ENCODE measurements at places on chromosomes 12 and 14. TPM values are rescaled to one million over a fixed set of nuclear protein-coding genes. Genes with fewer than 3 reads are reported as not detected.

Gene TESPA1
- total RNA-seq, result 35.5 TPM

Gene CFAP251
- 1.2 TPM for total RNA-seq

Gene BEGAIN
- total RNA-seq, result not detected

Gene IRAK3
- 6.6 TPM for total RNA-seq

Gene RPGRIP1
- total RNA-seq, result not detected

Gene CLMN
- 23.4 TPM for total RNA-seq

Gene DTX3
- total RNA-seq, result 3.7 TPM

Gene SLC6A15
- total RNA-seq, result not detected

Gene SMOC1
- not detected for total RNA-seq

Gene OTX2
- not detected for total RNA-seq

Gene RAD51B
- total RNA-seq, result 53.9 TPM

Gene ENTPD5
- total RNA-seq, result 9.3 TPM

Gene GLT8D2
- total RNA-seq, result not detected

Gene EML5
- 3.8 TPM for total RNA-seq

Gene CLEC9A
- not detected for total RNA-seq

Gene CNTN1
- total RNA-seq, result not detected

Gene ENO2
- total RNA-seq, result 31.0 TPM

Gene EFS
- not detected for total RNA-seq

Gene DPY19L2
- total RNA-seq, result 0.73 TPM

Gene SLC38A2
- 231 TPM for total RNA-seq

Gene TPH2
- total RNA-seq, result not detected

Gene KLRK1
- total RNA-seq, result 0.98 TPM

Gene PRPH
- total RNA-seq, result not detected

Gene EEF1AKMT3
- total RNA-seq, result 1.2 TPM

Gene SLC35E3
- total RNA-seq, result 9.5 TPM

Gene CLEC6A
- total RNA-seq, result not detected

Gene NELL2
- total RNA-seq, result 0.10 TPM

Gene KRT75
- not detected for total RNA-seq

Gene ZFHX2
- total RNA-seq, result 2.2 TPM

Gene RBM25
- total RNA-seq, result 123 TPM

Gene OTUB2
- 0.12 TPM for total RNA-seq

Gene SP7
- not detected for total RNA-seq

Gene PRIMA1
- total RNA-seq, result not detected

Gene SPIC
- total RNA-seq, result 0.37 TPM

Gene KRT82
- total RNA-seq, result not detected

Gene SOAT2
- total RNA-seq, result not detected

Gene ASIC1
- total RNA-seq, result not detected

Gene BDKRB2
- not detected for total RNA-seq

Gene LDHB
- 385 TPM for total RNA-seq

Gene ESYT1
- total RNA-seq, result 137 TPM

Gene TOMM20L
- total RNA-seq, result not detected

Gene MSI1
- total RNA-seq, result not detected

Gene VRTN
- not detected for total RNA-seq

Gene ALKBH2
- 21.3 TPM for total RNA-seq

Gene ITPK1
- 50.4 TPM for total RNA-seq

Gene ADAM20
- total RNA-seq, result 0.86 TPM

Gene HOXC10
- total RNA-seq, result not detected

Gene ADCY6
- 0.60 TPM for total RNA-seq

Gene NXPH4
- total RNA-seq, result 3.4 TPM

Gene PPFIA2
- not detected for total RNA-seq

Gene GPR135
- total RNA-seq, result 1.5 TPM

Gene CCDC198
- total RNA-seq, result not detected

Gene GZMH
- total RNA-seq, result 0.93 TPM

Gene CLEC2B
- total RNA-seq, result 19.1 TPM

Gene C12orf50
- total RNA-seq, result 0.12 TPM

Gene FRMD6
- 0.32 TPM for total RNA-seq

Gene REC8
- 27.0 TPM for total RNA-seq

Gene P2RX7
- total RNA-seq, result 2.7 TPM

Gene CISTR
- not detected for total RNA-seq

Gene ASCL1
- total RNA-seq, result not detected
